ENCODE measurements at places on chromosomes 3 and 15.

DNA sequence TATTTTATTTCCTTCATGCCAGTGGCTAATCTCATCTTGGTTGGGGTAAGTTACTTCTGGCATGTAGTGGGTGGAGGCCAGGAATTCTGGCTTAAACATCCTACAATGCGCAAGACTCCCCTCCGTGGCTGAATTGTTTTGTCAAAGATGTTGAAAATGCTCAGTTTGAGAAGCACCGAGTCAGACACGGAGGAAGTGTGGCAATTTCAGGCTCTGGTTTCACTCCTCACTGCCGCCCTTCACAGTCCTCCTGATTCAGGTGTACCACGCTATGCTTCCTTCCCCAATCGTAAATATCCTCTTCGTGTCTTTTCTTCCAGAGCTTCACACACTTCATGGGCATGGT lies 150.7 kb downstream of the OPA1 start:
- DNase-seq: peak; percentile 58

- DNase-seq: no peak
Observed at GRCh38 chr3:129333891-129334290, 55.2 kb downstream of the HMCES start.

GRCh38 chr3:133890972-133891644 lies 4.6 kb downstream of the RAB6B start:
- no peak for DNase-seq

- DNase-seq: no peak
Observed at GRCh38 chr3:128453501-128454309, 13.0 kb downstream of the DNAJB8 start.

DNA sequence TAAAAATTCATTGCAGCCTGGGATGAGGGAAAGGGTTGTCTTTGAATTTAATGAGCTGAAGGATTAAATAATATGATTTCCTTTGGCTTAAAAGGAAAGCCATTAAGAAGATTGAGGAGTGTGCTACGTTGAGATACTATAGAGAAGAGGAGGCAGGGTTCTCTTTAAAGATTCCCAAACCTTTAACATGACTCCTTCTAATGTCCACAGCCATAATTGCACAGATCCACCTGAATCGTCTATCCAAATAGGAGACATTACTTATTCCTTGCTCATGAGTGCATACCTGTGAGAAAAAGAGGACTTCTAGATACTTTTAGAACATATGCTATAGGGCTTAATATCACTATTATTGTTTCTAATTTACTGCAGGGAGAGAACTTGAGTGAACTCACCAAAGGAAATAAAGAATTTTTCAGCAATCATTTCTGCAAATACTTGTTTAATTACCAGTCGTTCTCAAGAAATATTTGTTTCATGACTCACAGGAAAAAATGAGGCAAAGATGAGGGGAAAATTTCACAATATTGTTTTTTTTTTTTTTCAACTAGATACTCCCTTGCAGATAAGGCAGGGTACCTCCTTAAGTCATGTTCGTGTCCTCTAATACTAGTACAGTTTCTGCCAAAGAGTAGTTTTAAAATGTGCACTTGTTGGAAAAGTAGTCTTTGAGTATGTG lies 8.9 kb upstream of the SUCNR1 start:
- DNase-seq: no peak

DNA sequence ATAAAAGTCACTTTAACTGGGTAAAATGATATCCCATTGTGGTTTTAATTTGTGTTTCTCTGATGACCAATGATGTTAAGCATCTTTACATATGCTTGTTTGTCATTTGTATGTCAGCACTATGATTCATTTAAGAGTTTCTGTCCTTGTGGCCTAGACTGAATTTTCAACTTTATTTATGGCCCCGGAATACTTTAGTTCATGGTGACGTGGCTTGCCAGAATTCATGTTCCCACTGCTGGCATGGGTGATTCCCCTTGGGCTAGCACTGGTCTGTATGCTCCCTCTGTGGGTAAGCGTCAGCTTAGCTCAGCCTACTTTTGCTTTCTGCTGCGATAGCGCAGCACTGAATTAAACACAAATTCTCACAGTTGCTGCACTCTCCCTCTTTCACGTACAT lies 436.3 kb upstream of the SGO1 start:
- no peak for DNase-seq

- no peak for DNase-seq
Observed at GRCh38 chr3:131658771-131659170, 156.0 kb upstream of the MRPL3 start.

- no peak for DNase-seq
Observed at GRCh38 chr3:124669470-124669869, 60.8 kb upstream of the UMPS start.

DNA sequence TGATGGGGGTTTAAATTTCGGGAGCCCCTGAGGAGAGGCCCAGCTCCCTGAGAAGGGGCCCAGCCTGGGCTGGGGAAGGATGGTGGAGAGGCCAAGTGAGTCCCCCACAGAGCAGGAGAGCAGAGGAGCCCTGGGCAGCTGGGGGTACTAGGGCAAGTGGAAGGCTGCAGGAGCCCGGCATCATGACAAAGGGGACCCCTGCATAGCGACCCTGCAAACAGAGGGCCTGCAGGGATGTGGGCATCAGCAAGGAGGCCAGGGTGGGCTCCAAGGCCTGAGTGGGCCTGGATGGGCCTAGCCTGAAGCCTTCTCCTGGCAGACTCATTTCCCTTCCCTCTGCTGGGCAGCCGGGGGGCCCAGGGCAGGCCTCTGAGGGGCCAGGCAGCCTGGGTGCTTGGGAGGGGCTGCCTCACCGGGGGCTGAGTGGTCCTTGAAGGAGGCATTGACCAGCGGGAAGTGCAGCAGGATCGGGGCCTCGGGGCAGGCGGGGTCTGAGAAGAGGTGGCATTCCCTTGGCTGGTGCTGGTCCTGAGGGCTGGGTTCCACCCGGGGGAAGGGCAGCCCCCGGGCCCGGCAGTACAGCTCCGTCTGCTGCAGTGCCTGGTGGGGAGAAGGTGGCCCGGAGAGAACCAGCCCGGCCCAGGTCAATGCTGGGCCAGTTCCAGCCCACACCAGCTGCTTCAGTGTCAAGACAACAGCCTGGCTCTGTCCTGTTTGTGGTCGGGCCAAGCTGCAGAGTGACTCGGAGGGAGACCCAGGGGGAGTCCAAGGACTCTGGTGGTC lies 24.7 kb downstream of the PLA2G4D start:
- no peak for DNase-seq

GRCh38 chr3:15154326-15154725 lies 51.7 kb upstream of the CAPN7 start:
- DNase-seq: no peak

GRCh38 chr3:108036984-108037741 lies 53.7 kb downstream of the CD47 start:
- no peak for DNase-seq

GRCh38 chr15:45645026-45645980 lies 10.5 kb downstream of the SQOR start:
- no peak for DNase-seq

- no peak for DNase-seq
Observed at GRCh38 chr15:50109076-50109987, 9.7 kb downstream of the ATP8B4 start.

DNA sequence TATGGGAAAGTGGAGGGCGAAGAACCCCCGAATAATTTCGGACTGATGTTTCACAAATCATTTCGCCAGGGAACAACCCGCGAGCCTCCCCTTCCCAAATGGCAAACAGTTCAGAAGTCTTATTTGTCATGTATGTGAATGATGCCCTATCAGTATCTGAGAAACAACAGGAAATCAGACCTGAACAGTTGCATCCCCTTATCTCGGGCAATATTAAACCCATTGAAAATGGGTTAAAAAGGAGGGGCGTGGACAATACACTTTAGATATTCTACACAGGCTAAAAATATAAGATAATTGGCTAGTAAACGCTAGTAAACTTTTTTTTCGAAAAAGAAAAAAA lies 1003.3 kb upstream of the NR2F2 start:
- no peak for DNase-seq

GRCh38 chr15:80031841-80032240 lies 27.6 kb upstream of the ZFAND6 start:
- DNase-seq: peak; percentile 59

All from NCI-H1436 (cell line).